NCI-H345 (cell line): ENCODE measurements at places on chromosomes 12 and 14.

- DNase-seq, result peak; percentile 97
Observed at GRCh38 chr12:132445884-132446632, 43.9 kb upstream of the FBRSL1 start.

DNA sequence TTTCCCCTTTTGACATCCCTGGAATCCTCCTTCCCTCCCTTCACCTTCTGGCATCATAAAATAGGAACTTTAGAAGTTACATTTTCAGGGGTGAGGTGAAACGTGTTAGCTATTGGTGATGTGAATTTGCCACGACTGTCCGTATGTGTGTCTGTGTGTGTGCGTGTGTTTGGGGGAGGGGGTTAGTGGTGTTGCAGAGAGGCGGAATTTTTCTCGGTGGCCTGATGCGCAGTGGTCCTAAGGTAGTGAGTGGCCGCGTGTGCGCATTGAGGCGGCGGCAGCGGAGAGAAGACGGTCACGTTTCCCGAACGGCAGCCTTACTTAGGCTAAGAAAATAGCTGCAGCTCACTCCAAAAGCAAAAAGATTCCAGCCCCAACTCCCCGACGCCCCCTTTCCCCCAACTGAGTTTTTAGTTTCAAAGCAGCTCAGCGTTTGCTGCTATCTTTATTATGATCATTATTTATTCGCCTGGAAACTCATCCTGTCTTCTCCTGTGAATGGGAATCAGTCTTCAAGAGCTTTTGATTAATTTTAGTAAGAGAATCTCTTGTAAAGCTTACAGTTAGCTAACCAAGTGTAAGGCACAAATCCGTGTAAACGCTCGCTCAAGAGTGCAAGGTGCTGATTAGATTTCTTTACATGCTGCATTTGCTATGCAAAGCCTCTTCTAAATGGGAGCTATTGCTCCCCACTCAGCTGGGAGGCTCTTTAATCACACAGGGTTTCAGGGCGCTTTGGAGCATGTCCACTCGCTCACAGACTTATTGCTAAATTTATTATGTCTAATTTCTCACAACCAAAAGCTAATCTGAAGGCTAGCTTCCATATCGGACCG is 4.7 kb downstream of the FLRT2 start:
- DNase-seq, result peak; percentile 47

- DNase-seq, result peak; percentile 65
Observed at GRCh38 chr14:71647086-71647784, 285.0 kb upstream of the RGS6 start.

DNA sequence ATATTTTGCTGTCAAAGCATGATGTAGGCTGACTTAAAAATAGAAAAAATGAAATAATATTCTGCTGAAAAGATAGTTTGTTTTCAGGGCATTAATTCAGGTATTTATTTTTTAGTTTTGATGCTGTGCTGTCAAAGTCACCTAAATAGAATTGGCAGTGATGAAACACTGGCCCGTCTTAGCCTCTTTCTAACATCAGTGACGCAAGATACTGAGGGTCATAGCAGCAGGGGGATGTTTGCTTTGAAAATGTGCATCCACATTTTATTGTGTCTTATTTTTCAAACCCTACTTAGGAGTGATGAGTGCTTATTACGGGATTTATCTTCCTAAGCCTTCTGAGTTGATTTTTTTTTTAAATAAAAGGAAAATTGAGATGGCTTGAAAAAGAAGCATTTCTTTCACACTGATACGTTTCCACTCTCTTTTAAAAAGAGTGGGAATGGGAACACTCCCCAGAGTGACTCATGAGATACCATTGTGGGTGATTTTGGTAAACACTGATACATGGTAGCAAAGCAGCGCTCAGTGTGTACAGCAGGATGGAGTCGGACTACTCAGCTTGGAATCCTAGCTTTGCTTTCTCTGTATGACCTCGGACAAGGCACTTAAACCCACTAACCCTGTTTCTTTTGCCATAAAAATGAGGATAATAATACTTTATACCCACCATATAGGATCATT is 290.8 kb downstream of the ERC1 start:
- no peak for DNase-seq
